ENCODE measurements at places on chromosomes 16 and 17.

- no peak for DNase-seq
Observed at GRCh38 chr17:55451203-55451641, 29.6 kb upstream of the MMD start.

- no peak for DNase-seq
Observed at GRCh38 chr17:67605256-67605912, 112.4 kb upstream of the NOL11 start.

DNA sequence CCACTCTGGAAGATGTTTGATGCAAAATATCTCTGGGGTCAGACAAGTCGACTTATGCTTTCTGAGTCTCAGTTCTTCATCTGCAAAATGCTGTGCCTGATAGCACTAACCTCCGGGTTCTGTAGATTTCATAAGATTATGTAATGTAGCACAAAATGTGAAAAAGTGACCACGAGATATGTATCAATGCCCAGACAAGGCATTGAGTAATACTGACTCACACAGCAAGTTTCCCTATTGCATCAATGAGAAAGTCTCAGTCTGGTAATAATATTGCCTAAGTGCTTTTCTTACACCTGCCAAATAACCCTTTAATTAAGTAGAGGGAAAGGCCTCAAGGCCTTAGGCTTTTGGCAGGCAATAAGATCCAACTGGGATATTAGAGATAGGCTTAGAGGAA lies 41.4 kb upstream of the MMP2 start:
- no peak for DNase-seq

- no peak for DNase-seq
Observed at GRCh38 chr16:20850981-20851380, 44.7 kb downstream of the REXO5 start.

DNA sequence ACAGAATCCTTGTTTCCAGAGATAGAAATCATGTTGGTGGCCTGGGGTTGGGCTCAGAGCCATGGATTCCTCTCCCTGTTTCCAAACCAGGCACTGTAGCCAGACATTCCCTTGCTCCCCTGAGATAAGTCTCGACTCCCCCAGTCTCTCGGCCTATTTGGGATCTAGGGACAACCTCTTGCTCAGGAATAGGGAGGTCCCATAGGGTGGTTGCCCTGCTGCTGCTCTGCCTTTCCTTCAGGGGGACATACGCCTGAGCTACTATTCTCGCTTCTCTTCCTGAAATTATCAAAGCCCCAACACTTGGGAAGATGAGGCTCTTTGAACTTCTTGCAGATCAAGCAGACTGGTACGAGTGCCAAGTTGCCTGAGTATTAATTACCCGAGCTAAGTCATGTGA lies 58.0 kb downstream of the TBX4 start:
- no peak for DNase-seq

- DNase-seq, result no peak
Observed at GRCh38 chr16:55101026-55101425, 170.4 kb downstream of the IRX5 start.

DNA sequence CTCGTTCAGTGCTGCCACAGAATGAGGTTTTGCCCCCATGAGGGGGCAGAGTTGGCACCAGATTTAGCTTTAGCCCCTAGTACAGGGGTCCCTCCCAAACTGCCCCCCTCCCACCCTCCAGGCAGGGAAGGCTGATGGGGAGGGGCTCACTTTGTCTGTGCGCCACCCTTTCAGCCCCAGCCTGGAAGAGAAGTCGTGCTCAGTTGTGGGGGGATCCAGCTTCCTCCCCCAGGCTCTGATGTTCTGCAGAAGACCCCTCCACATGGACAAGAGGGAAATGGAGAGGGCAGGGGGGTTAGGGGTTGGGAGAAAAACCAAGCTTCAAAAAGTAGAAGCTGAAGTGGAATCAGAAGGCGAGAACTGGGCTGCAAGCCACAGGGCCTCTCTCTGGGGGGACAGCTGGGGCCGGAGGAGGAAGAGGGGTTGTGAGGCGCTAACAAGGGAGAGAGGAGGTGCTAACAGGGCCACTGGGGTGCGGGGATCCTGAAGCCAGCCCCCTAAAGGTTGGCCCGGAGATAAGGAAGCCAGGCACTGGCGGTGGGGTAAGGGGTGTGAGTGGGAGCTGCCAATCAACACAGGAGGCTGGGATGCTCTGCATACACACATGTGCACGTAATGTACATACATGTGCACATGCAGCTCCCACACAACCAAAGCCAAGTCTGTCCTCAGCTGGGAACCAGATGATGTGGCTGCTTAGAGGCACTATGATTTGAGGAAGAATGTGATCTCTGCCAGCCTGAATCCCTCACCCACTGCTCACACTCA lies 7.0 kb upstream of the TMEM92 start:
- DNase-seq, result no peak

- DNase-seq, result no peak
Observed at GRCh38 chr17:66444031-66444430, 141.6 kb downstream of the PRKCA start.

- DNase-seq, result no peak
Observed at GRCh38 chr17:28974451-28974850, 23.1 kb upstream of the PHF12 start.

DNA sequence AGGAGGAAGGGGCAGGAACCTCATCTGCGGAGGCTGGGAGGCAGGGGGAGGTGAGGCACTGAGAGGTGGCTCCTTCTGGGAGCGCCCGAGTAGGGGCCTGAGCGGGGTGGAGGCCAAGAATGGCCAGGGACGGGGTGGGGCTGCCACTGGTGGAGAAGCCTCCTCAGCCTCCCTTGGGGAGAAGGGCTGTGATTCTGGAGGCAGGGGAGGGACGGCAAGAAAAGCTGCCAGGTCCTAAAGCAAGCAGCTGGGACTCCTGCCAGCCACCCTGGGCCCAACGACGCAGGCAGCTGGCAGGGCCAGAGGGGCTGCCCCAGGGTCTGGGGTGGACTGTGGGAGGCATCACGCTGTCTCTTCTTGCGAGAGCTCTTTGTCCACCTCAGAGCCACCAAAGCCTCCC lies 12.7 kb upstream of the MLKL start:
- no peak for DNase-seq

DNA sequence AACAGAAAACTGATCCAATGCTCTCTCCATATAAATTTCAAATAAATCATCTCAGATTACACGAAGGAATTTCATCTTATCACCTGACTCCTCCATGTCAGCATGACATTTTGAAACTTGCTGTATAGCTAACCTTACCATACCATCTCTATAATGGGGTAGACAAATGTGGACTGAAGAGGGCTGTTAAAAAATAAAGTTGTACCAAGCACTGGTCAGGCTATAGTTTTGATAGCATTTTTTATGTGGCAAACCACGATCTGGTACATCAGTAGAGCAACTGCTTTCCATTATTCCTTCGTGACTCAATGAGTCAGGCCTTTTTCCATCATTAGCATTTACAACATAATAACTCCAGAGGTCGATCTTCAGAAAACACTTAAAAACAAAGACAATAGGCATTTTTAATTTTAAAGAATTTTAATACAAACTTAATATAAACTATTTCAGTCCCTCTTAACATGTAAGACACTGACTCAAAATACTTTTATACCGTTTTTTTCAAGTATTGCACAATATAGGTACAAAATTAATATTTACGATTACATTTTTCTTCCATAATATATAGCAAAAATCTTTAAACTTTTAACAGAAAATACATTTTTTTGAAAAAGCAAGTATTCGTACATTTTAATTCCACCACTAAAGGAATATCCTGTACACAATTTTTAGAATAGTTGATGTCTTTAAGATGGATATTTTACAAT lies 4.2 kb downstream of the TOB1 start:
- DNase-seq, result no peak

DNA sequence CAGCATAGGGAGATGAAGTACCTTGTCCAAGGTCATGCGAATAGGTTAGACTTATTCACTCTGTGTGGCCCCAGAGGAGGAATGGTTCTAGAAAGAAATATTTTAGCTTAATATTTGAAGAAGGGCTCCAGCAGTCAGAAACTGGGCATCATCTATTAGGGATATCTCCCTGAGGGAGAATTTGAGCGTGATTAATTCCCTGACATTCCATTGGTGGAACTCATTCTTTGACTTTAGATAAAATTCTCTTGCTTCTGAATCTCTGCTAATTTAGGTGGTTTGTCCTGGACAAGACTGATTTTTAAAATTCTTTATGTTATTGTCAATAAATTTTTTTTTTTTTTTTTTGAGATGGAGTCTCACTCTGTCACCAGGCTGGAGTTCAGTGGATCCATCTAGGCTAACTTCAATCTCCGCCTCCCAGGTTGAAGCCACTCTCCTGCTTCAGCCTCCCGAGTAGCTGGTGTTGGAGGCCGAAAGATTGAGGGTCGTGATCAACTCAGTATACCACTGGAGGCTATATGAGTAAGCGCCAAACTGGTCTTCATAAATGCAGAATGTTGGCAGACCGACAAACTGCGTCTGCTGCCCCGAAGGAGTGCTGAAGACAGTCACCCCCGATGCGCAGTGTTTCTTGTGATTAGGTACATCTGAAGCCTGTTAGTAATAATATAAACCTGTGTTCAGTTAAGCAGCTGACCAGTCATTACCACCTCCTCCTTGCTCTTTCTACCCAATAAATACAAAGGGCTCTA lies 267.9 kb upstream of the HSBP1 start:
- DNase-seq, result no peak

- no peak for DNase-seq
Observed at GRCh38 chr16:66291833-66292232, 74.7 kb upstream of the CDH5 start.

GRCh38 chr17:4161192-4161966 lies 18.4 kb downstream of the CYB5D2 start:
- DNase-seq, result no peak

- DNase-seq, result no peak
Observed at GRCh38 chr17:80751946-80752581, 207.4 kb downstream of the RPTOR start.

- DNase-seq, result no peak
Observed at GRCh38 chr16:23827057-23827456, 8.7 kb upstream of the PRKCB start.

DNA sequence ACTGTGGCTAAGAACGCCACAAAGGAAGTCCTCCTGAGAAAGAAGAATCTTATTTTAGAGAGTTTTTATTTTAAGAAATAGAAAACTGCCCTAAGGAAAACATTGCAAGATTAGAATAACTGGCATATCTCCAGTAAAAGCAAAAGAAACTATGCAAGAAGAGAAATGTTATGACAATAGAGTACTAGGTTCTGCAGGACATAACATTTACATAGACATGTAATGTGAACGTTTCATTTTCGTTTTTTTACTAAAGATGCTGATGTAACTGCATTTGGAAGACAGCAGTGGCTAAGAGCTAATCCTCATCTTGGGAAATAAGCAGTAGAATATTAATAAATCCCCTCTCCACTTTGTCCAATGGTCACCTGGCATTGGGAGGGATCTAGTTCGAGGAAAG lies 7.8 kb upstream of the ASGR2 start:
- DNase-seq, result no peak

DNA sequence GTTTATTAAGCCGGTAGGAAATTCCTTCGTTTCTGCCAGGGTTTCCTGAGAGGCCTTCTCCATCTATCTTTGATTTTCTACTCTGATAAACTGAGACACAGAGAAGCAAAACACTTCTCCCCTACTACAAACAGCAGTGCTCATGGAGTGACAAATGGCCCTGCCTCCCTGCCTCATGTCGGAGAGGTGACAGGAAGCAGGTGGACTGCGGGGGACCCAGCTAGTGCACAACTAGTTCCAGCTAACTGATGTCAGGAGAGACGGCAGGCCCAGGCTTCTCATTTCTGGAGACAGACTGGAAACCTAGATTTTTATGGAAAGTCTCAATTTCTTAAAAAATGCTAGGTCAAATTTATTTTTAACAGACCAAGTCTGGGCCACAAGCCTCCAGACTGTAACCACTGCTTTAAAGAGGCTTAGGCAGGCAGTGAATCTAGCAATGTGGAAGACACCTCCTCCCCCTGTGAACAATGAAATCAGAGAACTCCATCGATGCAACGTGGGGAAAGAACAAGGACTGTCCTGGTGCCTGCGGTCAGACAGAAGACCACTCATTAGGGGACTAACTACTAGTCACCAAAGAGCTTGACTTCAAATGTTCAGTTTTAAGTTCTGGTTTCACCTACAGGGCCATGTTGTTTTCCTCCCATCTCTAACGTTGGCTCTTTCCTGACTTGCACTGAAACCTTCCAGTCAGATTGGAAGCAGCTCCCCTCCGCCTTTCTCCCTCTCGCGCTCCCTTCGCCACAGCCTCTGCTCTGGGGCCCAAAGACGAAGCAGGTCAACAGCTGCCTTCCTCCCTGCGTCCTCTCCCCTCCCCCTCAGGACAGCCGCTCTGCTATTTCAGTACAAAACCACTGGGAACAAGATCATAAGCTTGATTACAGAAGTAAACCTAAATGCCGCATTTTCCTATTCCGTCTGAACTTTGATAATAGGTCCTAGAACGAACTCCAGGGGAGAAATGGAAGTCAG lies 17.6 kb downstream of the GTF3C1 start:
- DNase-seq, result no peak

DNA sequence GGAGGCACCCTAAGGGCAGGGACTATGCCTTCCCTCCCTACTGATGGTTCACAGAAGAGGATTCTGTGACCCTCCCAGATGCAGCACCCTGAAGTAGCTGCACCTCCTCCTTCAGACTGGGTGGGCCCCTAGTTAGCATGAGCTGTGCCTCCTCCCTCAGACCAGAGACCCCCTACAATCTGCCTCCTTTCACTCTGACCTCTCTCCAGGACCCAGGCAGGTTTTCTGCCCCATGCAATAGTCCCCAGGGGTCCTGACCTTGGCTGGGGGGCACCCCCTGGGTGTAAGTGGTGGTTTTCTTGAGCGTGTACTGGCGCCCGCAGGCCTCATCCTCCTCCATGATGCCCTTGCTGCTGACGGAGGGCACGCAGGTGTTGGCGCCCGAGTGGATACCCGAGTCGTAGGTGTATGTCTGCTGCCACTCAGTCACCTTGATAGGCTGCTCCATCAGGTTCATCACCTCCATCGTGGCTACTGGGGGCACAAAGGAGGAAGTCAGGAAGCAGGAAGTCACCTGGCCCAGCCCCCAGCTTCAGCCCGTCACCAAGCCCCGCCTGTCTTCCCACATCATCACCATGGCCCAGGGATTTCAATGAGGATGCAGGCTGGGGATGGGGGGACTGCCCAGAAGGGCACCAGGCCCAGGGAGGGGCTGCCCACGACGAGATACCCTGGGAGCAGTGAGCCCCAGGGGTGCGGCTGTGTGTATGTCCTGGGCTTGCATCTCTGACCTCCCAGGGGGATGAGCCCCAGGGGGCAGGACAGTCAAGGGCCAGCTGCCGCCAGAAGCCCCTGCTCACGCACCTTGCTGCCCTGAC lies 14.9 kb downstream of the JUP start:
- no peak for DNase-seq

DNA sequence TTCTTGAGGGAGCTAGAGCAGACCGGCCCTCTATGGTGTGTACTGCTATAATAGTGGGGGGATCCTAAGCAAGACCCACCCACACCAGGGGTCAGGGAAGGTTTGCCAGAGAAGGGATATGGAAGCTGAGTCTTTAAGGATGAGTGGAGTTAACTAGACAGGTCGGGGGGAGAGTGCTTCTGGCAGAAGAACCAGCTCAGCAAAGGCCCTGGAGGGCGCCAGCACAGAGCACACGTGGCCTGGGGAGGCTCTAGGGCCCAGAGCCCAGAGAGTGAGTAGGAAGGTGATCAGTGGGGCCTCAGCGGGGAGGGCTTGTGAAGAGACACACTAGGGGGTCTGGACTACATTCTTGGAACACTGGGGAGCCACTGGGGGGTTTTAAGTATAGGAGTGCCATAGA lies 21.1 kb downstream of the NGFR start:
- no peak for DNase-seq
